CD4-positive, alpha-beta memory T cell (primary cell): ENCODE measurements at places on chromosomes 4 and X.

DNA sequence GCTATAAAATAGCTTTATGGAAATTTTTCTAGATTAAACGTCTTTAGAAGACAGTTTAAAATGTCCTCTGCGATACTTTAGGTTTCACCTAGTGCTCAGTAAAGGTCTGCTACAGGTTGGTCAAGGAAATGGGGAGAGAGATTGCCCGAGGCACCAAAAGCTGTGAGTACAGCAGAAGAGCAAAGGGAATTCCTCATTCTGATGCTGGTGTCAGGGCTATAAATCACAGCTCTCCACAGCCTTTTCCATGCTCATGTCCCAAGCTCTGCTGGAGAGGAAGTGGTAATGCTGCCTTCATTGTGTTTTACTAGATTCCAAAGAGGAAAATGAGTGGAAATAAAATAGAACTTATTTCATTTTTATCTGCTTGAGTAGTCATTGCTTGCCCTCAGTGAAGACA lies 2060.4 kb downstream of the ARAP2 start:
- no peak for DNase-seq

DNA sequence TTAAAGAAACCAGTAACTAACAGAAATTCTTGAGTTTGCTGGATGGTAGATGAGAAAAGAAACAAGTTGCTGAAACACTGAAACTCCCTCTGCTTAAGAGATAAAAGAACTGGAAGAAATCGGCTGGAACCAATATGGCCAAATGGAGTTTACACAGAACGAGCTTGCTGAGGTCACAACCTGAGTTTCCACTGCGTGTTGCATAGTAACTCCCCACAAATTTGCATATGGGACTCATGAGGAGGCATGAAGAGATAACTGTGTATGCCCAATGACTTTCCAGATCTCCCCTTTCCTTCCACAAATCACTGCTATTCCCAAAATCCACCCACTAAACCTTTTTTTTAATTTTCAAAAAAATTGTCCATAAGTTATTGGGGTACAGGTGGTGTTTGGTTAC lies 10.2 kb upstream of the SMR3B start:
- DNase-seq = no peak

- no peak for DNase-seq
Measured at GRCh38 chrX:23907111-23907497, 634 bp downstream of the APOO start.

- DNase-seq = no peak
Measured at GRCh38 chrX:136856050-136856449, 24.5 kb downstream of the RBMX start.

DNA sequence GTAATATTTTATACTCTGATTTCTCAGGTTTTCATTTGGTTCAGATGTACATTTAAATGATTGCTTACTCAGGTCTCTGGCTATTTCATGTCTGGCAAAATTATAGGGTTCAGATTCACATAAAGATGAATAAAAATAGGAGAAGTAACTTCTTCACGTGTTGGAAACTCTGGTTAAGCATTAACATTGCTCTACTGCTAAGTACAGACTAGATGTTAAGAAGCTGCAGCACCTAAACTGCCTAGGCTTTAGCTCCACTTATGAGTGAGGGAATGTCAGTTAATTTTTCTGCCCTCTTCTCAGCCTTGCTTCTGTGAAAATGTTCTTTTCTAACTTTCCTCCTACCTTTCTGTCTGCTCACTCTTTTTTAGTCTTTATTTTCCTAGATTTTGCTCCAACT lies 361.2 kb downstream of the ARAP2 start:
- DNase-seq = no peak

DNA sequence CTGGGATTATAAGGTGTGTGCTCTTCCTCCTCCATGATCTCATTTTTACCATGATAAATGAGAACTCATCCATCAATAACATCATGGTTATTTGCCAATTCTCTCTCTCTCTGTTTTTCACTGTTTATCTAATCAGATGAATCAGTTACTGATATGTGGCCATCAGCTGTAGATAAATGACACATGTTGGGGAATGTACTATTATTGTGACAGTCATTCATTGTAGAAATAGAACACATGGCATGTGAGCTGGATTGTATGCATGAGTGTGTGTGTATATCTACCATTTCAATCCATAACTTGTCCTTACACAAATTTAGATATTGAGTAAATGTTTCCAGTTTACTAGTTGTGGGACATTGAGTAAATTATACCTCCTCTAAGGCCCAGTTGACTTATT lies 53.0 kb downstream of the OSTC start:
- no peak for DNase-seq

DNA sequence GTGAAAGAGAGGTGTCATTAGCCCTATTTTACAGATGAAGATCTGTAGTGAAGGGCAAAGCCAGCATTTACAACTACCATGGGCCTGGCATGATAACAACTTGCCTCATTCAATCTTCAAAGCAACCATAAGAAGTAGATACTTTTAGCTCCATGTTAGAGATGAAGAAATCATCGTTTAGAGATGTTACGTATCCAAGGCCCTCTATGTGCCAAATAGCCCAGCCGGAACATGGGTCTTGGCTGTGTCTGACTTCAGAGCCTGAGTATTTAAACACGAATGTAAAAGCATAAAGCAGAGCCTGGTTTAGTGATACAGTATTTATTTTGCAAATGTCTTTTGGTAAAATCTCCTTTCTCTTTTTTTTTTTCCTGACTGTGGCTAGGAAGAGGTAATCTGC lies 197.1 kb downstream of the RASL11B start:
- DNase-seq = no peak

DNA sequence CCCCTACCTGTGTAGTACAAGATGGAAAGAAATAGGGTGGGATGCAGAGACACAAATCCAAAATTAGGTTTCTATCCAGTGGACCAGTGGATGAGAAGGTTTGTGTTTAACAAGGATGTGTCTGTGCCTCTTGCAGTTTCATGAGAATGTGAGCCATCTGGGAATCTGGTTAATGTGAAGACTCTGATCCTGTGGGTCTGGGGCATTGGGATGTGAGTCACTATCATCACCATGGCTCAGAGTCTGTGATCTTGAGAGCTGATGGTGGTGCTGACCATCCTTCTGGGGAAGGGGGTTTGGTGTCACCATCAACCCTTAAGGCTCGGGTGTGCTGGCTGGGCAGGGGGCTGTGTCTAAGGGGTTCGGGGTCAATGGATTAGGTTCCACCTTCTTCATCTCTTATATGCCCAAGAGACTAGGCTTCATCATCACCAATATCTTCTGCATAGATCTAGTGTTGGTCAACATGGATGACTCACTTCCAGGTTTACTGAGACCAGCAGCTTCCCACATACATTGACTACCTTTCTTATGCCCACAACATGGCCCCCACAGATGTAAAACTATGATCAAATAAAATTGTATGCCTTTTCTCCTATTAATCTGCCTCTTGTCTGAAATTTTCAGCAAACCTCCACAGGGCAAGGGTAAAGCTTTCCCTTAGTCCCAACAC lies 65.7 kb upstream of the MID1 start:
- no peak for DNase-seq

DNA sequence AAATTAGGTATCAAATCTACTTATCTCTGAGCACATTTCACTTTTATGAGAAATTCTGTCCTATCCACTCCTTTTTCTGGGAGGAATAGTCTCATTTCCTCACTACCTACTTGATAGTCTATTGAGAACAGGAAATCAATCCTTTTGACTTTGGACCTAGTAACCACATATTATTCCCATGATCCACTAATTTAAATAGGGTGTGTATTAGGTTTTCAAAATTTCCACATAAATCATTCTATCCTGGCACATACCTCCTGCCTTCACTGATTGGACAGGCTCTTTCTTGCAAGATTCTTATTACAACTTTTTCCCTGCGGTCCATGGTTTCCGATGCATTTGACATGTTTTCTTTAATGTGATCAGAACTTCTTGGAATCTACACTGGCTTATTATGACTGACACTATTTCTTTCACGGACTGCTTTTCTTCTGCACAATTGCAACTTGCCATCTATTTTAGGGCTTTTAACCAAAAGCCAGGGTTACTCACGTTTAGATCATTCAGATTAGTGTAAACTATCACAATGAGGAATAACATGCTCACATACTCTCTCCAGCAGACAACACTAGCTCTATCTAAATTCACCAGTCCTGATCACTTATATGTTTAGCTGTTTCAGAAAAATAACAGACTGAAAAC lies 419.9 kb upstream of the SLIT2 start:
- DNase-seq = no peak

- DNase-seq = no peak
Measured at GRCh38 chr4:13892739-13893105, 265.2 kb upstream of the BOD1L1 start.

DNA sequence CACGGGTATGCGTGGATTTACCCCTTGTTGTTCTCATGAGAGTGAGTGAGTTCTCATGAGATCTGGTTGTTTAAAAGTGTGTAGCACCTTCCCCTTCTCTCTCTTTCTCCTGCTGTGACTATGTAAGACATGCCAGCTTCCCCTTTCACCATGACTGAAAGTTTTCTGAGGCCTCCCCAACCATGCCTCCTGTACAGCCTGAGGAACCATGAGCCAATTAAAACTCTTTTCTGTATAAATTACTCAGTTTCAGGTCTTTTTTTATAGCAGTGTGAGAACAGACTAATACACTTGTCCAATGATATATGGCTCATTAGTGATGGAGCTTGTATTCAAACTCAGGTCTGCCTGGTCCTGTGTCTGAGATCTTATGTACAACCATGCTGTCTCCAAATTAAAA lies 28.5 kb upstream of the RTL3 start:
- DNase-seq = no peak

DNA sequence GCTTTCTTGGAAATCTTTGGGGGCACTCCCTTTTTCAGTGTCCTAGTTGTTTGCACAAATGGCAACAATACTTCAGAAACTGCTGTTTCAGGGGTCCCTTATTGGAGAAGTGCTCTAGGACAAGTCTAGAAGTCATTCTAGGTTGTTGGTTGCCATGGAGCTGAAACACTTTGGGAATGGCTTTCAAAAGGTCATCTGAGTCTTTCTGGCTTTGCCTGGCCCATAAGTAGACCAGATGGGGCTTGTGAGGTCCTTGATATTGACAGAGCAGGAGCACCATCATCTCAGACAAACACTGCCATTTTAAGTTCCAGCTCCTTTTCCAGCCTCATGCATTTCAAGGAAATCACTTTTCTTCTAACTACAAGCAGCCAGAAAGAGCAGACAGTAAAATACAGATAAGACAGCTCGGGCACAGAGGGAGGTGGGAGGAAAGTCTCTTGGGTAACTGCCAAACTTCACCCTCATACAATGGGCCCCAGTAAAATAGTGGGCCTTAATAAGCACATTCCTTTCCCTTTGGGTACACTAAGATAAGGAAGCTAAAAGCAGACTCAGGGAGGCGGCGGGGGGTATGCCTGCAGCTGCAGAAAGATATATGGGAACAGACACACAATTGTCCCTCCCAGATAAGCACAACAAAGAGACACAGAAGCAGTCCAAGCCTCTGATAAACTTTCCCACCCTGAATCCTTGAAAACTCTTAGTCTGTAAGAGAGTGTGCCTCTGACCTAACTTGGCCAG lies 8.5 kb upstream of the NXF3 start:
- DNase-seq = no peak

GRCh38 chrX:74534569-74535038 lies 79.8 kb downstream of the RLIM start:
- DNase-seq = no peak

DNA sequence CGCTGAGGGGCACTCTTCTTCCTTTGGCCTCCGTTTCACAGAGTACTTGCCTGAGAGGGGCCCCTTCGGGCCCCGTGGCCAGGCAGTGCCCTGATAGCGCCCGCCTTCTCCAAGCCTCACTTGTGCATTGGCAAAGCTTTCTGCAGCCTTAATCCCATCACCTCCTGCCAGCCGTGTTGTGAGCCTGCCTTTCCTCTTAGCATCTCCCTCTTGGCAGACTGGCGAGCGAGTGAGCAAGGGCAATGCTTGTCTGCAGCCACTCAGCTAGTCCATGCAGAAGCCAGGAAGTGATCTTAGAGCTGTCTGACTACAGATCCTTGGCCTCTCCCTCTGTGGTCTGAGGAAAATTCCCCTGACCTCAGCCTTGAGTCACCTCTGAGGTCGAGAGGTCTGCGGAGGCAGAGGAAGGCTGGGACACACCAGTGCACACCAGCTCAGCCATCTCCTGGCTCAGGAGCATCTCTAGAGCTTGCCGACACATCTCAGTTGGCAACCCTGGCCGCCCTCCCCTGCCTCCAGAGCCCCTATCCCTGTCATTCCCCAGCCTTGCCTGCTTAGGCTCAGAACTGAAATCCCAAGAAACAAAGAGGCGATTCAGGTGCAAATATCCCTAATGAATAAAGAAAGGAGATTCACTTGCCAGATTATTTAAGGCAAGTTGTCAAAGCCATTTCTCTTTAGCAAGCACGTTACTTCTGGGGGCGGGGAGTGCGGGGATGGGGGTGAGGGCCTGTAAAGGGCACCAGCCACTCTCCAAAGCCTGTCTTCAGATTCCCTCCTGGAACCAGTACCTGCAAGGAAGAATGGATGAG lies 143.5 kb upstream of the MAMLD1 start:
- no peak for DNase-seq

- DNase-seq = no peak
Measured at GRCh38 chrX:126265116-126265515, 99.0 kb upstream of the DCAF12L2 start.

DNA sequence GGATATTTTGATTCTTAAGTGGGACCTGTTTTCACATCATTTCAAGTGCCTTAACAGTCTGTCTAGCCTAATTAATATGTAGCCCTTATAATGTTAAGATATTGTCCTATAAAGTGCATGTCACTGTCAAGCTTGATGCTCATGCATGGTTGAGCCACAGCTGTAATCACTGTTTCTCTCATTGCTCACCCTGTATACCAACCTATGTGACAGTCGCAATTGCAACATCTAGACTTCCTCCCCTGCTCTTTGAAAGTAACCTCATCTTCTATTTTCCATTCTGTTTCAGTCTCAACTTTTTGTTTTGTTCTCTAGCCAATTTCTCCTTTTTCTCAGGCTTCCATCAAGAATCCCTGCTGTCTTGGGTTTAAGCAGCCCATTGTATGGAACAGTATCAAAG lies 24.4 kb upstream of the MSL3 start:
- DNase-seq = no peak
